SW 1271 (cell line): ENCODE measurements at places on chromosomes 12 and 14.

DNA sequence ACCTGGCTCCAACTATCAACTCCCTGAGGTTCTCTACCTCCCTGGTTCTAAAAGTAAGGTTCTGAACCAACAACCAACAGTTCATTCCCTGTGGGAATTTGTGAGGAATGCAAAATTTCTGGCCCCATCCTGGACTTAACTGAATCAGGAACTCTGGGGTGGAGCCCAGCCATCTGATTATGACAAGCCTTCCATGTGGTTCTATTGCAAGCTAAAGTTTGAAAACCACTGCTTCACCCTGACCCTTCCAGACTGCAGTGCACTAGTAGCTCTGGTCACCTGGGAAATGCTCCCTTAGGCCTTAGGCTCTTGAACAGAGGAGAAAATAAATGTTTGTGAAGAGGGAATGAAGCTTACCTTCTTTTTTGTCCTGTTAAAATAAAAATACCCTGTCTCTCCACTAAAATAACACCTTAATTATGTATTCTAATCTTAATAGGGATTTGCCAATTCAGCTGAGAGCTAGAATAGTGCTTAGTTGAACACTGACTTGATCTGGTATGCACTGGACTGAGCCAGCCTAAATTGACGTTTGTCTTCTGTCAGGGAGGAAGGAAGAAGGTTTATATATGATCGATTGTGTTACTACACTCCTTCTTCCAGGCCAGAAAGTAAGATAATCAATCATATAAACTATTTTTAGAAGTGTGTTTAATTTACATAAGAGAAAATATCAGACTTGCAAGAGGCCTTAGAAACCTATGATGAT lies 39.1 kb upstream of the DDHD1 start:
- no peak for DNase-seq

GRCh38 chr14:54125109-54125508 lies 168.5 kb upstream of the BMP4 start:
- DNase-seq = no peak

DNA sequence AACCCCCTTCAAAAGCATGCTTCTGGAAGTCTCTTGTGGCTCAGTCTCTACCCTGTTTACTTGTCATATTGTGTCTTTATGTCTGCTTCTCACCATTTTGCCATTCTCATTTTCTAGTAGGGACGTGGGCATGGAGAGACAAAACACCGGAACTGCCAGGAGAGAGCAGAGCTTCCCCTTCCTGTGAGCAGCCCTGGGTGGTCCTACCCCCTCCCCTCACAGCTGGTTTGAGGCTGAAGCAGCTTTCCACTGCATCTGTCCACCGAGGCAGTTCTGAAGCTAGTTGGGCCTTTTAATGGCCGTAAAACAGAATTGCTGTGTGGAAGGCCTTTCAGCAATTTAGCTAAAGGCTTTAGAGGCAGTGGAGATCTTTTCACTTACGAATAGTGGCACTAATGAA lies 77.0 kb downstream of the PELI2 start:
- no peak for DNase-seq

DNA sequence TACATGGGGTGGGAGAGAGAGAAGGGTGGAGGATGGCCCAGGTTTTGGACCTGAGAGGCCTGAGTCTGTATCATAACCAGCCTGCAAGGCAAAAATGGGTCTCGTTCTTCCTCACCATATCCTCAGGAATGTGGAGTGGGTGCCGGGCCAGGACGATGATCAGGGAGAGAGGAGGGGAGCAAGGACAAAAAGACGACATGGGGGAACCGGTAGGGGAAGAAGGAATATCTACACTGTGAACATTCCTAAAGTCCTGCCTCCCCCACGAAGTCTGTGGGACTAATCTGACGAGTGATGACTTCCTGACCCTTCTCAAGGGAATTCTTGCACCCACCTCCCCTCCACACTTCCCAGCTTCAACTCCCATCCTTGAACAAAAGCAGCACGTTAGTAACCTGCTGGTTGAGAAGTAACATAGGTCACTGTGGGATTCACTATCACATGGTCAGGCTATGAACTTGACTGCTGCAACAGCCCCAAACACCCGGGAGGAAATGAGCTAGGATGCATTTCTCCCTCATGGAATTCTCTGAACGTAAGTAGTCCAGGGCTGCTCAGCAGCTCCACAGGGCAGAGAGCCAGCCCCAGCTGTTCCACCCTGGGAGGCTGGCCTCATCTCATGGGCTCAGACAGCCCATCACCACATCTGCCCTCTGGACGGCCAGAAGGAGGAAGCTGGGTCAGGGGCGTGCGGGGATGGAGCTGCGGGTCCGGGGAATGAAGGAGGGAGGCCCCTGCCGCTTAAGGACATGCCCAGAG lies 36.8 kb upstream of the VWF start:
- no peak for DNase-seq

GRCh38 chr14:34356264-34356654 lies 105.8 kb downstream of the SPTSSA start:
- DNase-seq = no peak
